ENCODE measurements at places on chromosomes 5 and 9. TPM values are rescaled to one million over a fixed set of nuclear protein-coding genes. Genes with fewer than 3 reads are reported as not detected.

The KLF9 gene
- 12.2 TPM for total RNA-seq

The ADAMTS2 gene
- total RNA-seq, result not detected

The DAB2 gene
- not detected for total RNA-seq

The PRDM9 gene
- total RNA-seq, result not detected

DNA sequence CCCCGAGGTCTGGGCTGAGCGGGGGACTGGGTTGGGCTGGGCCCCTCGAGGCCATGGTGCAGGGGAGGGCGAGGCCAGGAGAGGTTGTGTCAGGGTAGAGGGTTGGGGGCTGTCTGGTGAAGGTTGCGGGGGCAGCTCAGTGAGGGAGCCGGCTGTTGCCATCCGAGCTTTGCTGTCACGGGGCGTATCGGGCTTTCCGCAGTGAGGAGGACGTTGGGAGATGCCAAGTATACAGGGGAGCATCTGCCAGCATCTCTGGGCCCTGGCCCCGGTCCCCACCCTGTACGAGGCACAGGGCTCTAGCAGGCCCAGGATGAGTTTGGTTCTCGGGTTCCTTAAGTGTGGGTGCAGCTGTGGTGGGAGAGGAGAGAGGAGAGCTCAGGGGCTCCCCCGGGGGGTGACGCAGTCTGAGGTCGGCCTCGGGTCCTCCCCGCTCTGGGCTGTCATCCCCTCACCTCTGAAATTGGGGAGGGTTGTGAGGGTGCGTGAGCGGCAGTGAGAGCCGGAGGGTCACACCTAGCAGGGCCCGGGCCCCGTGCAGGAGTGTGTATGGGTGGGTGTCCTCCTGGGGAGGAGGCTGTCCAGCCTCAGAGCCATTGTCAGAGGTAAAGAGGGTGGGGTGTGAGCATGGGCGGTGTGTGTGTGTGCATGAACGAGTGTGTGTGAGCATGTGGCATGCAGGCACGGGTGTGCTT lies 87.3 kb downstream of the COL5A1 start:
- no peaks in the 10 kb centered on the region for H3K36me3 ChIP-seq
- H3K27me3 ChIP-seq, result peaks cover 2% of the 10 kb centered on the region
- no peak overlapping the region for H3K27ac ChIP-seq
- H3K4me3 ChIP-seq, result no peak overlapping the region
- DNase-seq, result no peak
- H3K4me1 ChIP-seq, result peaks cover 6% of the 10 kb centered on the region

DNA sequence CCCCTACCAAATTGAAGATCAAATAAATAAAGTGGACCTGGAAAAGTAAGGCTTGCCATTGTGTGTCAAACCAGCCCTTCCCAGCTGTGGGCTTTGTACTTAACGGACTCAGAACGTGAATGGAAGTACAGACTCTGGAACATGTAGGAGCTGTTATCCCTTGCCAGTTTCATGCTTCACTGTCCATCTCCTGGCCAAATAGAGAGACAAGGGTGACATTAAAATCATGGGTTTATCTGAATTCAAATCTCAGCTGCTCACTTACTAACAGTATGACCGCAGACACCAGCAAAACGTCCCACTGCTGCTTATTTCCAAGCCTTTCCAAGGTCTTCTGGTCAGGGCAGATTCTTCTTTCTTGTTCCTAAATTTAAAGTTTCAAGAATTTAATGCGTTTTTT lies 52.2 kb downstream of the EXOSC2 start:
- no peaks in the 10 kb centered on the region for H3K27me3 ChIP-seq
- DNase-seq, result no peak
- H3K27ac ChIP-seq, result no peak overlapping the region
- H3K4me1 ChIP-seq, result no peaks in the 10 kb centered on the region
- peaks cover 2% of the 10 kb centered on the region for H3K36me3 ChIP-seq
- no peak overlapping the region for H3K4me3 ChIP-seq

GRCh38 chr5:180179442-180180420 lies 29.3 kb downstream of the RASGEF1C start:
- no peak for DNase-seq
- no peaks in the 10 kb centered on the region for H3K4me1 ChIP-seq
- H3K27me3 ChIP-seq, result no peaks in the 10 kb centered on the region
- H3K36me3 ChIP-seq, result no peaks in the 10 kb centered on the region
- H3K4me3 ChIP-seq, result no peak overlapping the region
- H3K27ac ChIP-seq, result no peak overlapping the region

DNA sequence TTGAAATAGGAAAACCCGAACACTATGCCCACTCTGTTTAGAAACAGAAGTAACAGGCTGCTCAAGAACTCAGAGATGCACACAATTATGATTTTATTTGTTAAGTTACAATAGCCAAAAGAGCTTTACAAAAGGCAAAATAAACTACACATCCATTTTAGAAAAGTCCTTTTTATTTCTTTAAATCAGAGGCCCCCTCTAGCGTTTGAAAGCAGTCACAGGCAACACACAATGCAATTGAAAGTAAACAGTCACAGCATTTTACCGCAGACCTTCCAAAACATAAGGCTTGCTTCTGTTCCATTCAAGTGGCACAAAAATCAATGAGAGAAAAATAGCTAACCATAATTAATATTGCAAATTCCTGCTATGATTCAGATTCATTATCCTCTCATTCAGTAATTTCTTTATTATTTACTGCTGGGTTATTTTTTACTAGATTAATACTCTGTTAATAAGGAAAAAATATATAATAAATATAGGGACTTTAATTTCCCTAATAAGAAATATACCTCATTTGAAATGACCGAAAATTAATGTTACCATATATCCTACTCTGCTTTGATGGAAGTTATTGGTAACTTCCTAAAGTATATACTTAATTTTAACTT lies 78.3 kb downstream of the CEP120 start:
- H3K4me3 ChIP-seq, result no peak overlapping the region
- no peak overlapping the region for H3K27ac ChIP-seq
- peaks cover 6% of the 10 kb centered on the region for H3K36me3 ChIP-seq
- DNase-seq, result no peak
- no peaks in the 10 kb centered on the region for H3K4me1 ChIP-seq

- H3K36me3 ChIP-seq, result no peaks in the 10 kb centered on the region
- H3K4me3 ChIP-seq, result no peak overlapping the region
- H3K4me1 ChIP-seq, result no peaks in the 10 kb centered on the region
- no peak overlapping the region for H3K27ac ChIP-seq
- no peak for DNase-seq
- H3K27me3 ChIP-seq, result peaks cover 60% of the 10 kb centered on the region
These were observed 57.9 kb upstream of the SIMC1 start for GRCh38 chr5:176180339-176180738.

DNA sequence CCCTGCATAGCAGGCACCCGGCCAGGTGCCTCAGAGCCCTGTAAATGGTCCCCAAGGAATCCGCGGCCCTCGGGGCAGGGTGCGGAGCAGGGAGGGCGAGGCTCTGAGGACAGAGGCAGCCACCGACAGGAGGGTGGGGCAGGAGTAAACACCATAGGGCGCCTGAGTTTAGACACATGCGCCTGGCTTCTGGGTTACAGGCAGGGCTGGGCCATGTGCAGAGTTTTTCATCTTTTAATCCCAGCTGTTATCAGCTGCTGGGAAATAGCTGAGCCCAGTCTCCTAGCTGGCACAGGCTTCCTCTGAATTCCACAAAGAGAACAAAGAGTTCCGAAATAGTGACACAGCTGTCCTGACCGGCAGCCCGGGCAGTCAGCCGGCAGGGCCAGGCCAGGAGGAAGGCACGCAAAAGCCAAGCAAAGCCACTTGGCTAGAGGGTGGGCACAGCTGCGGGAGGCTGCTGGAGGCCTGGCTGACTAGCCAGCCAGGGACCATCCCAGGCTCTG lies 98.9 kb upstream of the PHYKPL start:
- no peaks in the 10 kb centered on the region for H3K36me3 ChIP-seq
- peaks cover 2% of the 10 kb centered on the region for H3K4me1 ChIP-seq
- H3K4me3 ChIP-seq, result no peak overlapping the region
- H3K27ac ChIP-seq, result no peak overlapping the region

DNA sequence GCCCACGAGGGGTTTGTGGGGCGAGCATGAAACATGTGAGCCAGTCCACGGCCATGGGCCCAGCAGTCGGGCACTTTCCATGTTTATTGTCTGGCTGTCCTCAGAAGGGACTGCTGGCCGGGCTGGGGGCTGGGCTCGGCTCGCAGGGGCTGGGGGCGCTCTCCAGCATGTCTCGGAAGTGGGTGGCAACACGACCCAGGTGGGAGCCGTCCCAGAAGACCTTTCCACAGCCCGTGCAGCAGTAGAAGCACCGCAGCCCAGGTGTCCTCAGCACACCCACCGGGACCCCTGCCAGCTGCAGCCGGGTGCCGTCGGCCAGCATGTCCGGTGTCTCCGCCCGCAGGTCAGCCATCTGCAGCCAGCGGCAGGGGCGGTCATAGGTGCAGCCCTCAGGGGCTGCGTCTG lies 4.8 kb upstream of the NRARP start:
- no peak overlapping the region for H3K4me3 ChIP-seq
- H3K4me1 ChIP-seq, result peaks cover 7% of the 10 kb centered on the region
- DNase-seq, result no peak
- H3K27ac ChIP-seq, result no peak overlapping the region
- peaks cover 3% of the 10 kb centered on the region for H3K27me3 ChIP-seq
- no peaks in the 10 kb centered on the region for H3K36me3 ChIP-seq

GRCh38 chr9:97747201-97747965 lies 50.2 kb upstream of the XPA start:
- H3K4me1 ChIP-seq, result no peaks in the 10 kb centered on the region
- no peak for DNase-seq
- no peak overlapping the region for H3K4me3 ChIP-seq
- H3K27ac ChIP-seq, result no peak overlapping the region

Measured in activated CD8-positive, alpha-beta memory T cell treated with anti-CD3 and anti-CD28 coated beads, Interleukin-2, amount 10 ng/mL, durations not matched to agents 7 days and 5 days (primary cell).